T-helper 17 cell (primary cell): ENCODE measurements at places on chromosomes 7 and 10.

- DNase-seq = no peak
Observed at GRCh38 chr7:94374231-94374630, 20.5 kb upstream of the COL1A2 start.

DNA sequence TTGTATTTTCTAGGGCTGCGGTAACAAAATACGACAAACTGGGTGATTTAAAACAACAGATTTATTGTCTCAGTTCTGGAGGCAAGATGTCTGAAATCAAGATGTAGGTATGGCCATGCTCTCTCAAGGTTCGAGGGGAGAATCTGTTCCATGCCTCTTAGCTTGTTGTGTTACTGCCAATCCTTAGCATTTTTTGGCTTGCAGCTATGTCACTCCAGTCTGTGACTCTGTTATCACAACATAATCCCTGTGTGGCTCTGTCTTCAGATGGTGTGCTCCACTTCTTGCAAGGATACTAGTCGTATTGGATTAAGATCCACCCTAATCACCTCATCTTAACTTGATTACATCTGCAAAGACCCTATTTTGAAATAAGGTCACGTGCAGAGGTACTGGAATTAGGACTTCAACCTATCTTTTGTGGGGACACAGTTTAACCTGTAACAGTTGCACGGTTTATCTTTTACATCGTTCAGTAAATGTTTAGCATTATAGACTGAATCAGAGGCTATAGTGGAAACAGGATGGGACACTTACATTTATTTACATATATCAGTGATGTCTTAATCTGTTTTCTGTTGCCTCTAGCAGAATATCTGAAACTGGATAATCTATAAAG lies 3.1 kb downstream of the C1GALT1 start:
- no peak for DNase-seq

DNA sequence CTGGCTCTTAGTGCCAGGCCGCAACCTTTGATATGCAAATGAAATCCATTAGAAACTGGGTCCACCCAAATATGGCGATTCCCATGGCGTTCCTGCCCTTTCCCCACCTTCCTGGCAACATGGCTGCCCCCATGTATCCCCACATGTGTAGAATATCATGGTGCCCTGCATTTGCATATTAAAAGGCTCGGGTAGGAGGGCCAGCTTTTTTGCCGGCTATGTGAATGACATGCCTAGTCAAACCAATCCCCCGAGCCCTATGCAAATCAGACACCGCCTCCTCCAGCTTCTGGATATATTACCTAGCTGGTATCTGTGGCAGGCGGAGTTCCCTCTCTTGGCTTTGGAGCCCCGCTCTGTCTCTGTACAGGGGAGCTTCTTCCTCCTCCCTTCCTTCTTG lies 18.3 kb downstream of the MMS19 start:
- DNase-seq = no peak

DNA sequence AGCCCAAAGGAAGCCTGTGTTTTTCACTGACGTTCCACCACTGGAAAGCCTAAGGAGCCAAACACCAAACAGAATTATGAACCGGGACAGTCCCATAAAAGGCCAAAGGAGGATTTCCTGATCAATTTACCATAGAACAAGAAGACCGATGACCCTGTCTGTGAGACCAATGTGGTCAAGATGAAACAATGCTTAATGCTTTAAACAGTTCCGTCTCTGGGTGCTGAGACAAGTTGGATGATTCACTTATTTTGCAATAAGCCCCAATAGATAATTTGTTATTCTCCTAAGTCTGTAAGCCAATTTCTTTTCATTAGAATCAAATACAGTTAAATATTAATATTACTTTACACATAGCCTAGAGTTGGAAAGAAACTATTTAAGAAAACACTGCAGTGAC lies 134.9 kb downstream of the MICU1 start:
- no peak for DNase-seq

GRCh38 chr10:49297818-49298670 lies 926 bp upstream of the C10orf71 start:
- DNase-seq = no peak
